GM04503 (cell line): ENCODE measurements at places on chromosomes 6 and 20.

GRCh38 chr20:25203871-25204320 lies 8.4 kb downstream of the ENTPD6 start:
- DNase-seq, result no peak

GRCh38 chr6:163369628-163370365 lies 44.7 kb upstream of the QKI start:
- DNase-seq, result no peak

DNA sequence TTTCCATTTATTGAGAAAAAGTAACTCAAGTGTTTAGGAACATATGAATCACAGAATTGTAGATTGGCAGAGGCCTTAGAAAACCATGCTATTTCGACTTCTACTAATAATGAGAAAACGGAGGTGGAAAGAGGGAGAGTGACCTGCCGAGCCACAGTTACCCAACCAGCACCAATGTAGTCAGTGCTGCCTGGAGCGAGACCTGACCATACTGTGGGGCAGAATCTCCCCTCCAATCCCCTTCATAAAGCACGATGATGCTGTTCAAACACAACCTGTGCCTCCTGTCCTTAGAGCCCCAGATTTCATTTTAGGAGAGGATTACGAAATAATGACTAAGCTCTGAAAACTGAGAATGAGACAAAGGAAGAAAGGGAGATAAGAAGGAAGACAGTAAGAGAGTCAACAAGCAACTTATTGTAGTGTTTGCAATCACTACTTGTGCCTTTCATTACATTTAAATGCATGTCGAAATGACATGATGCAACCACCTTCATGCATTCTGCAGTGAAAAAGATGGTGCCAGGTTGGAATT lies 70.6 kb downstream of the ATXN1 start:
- DNase-seq, result no peak

DNA sequence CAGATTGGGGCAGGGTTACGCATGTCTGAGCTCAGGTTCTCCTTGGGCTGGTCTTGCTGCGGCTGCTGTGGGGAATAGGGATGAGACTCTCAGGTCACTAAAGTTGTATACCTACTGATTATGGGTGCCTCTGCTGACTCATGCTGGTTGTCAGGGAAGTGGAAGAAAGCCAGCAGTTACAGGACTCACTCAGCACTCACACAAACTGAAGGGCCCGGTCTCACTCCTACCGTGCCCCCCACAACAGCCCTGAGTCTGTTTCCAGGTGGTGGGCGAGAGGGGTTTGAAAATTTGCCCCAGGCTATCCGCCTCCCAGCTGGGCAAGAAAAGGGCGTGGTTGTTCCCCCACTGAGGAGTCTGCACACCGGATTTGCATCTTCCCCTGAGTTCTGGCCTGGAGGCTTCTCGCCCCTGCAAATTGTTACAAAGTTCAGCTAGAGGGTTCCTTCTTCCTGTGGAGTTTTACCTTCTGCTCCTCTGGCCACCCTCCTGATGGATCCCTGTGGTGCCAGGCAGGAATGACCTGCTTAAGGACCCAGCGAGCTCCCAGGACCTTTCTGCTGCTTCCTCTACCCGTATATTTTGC lies 659.2 kb downstream of the HDGFL1 start:
- no peak for DNase-seq
